SHP77 treated with DMSO at 0.1 percent for 48 hours (cell line): ENCODE measurements at places on chromosomes 2 and 18.

GRCh38 chr2:66461664-66462500 lies 27.0 kb downstream of the MEIS1 start:
- DNase-seq, result no peak

GRCh38 chr2:142914507-142915313 lies 37.2 kb downstream of the KYNU start:
- DNase-seq, result no peak

GRCh38 chr2:204722691-204723090 lies 177.4 kb downstream of the PARD3B start:
- DNase-seq, result no peak

DNA sequence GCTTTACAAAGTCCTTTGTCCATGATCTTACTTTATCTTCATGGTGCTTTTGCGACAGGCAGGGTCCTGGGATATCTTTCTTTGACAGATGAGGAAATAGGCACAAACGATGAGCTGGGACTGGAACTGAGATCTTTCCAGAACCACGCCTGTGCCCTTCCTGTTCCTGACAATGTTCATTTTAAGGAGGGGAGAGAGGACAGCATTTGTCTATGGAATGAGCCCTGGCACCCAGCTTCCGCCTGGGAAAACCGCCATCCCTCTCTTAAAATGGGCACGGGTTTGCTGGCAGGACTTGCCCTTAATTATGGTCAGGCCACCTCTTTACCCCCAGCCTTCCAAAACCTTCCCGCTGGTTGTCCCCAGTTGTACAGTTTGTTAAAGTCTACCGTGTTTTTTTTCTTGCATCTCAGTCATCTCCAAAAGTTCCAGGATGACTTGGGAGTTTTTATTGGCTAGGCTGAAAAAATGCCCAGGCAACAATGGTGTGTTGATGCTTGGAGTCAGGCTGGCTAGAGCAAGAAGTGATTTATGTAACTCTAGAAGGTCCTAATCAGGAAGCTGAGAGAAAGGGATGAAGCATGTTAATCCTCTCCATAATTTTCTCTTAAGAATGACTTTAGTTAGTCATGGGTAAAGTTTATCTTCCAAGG lies 264.9 kb upstream of the EPAS1 start:
- DNase-seq, result no peak

DNA sequence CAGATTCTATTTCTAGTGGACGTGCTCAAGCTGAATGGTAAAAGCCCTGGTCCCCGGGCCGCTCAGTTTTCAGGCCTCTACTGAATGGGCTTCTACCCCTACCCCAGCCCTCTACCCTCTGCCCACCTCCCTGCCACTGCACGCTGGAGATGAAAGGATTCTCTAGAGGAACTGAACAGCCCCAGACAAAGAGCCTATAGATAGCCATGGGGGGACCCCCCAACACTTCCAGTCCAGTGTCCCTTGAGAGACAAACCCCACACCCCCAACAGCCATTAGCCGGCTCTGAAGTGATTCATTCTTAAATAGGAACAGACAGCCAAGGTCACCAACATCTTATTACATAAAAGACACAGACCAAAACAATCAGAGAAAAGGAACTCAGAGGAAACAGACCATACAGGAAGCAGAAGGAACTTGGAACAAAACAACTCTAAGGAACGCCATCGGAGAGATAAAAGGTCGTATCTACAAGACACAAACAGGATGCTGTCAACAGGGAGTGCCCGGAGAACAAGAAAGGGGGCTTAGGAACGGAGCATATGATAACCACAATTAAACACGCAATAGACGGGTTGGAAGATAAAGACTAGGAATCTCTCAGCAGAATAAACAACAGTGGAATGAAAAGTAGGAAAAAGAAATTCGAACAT lies 23.5 kb downstream of the TMEM37 start:
- no peak for DNase-seq
